NCI-H2029 (cell line): ENCODE measurements at places on chromosomes 4 and X.

GRCh38 chr4:66609014-66609413, 936.3 kb downstream of the CENPC start:
- no peak for DNase-seq

- DNase-seq, result no peak
Measured at GRCh38 chr4:174532445-174532844, 10.2 kb upstream of the HPGD start.

- DNase-seq, result no peak
Measured at GRCh38 chrX:130594453-130594916, 192.7 kb downstream of the RBMX2 start.

DNA sequence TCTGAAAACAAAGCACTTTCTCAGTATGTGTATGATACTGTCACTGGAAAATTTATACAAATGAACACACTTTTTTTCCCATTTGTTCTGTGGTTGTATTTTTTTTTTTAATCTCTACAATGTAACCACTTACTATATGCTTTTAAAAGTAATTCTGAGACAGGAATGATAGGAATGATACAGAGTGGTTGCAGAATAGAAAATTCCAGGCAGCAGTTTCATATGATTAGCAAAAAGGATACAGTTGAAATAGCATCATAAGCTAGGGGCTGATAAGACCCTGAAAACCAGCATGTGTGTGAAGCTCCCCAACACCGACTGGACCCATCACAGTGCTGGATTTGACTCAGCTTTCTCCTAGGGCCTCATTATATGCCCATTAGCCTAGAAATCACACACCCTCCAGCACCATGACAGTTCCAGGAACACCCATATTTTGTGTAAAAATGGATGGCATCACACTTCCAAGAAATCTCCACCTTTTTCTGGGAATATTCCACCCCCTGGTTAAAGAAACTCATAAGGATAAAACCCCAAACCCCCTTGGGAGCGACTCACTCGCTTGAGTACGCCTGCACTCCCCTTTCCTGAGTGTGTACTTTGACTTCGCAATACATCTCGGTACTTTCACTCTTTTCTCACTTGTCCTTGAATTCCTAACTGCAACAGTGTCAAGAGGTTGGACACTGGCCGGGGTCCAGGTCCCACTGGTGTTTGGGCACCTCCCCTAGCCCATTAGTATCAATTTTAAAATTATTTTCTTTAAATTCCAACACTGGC, 77.4 kb upstream of the AGA start:
- DNase-seq, result no peak

DNA sequence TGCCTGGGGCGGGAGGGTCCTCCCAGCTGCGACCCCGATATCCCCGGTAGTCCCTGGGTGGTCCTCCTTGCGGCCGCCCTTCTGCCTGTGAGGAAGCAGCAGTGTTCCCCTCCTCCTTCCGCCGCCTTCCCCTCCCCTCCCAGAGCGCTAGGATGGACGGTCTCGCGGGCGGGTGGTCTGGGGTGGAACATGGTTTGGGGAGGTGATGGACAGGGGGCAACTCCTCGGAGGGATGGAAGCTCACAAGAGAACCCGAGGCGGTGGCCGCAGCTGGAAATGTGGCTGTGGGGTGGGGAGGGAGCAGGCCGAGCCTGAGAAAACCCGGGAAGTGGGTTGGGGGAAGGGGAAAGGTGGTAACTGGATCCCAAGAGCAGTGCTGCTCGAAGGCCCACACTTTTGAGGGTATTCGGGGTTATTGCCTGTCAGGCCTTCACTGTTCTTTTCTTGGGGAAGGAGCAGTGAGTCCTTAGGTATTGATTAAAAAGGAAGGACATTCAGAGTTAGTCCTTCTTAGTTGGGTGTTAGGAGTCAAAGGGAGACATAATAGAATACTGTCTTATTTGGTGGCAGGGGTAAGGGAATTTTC, 581 bp downstream of the UBE2K start:
- DNase-seq, result peak; percentile 37

DNA sequence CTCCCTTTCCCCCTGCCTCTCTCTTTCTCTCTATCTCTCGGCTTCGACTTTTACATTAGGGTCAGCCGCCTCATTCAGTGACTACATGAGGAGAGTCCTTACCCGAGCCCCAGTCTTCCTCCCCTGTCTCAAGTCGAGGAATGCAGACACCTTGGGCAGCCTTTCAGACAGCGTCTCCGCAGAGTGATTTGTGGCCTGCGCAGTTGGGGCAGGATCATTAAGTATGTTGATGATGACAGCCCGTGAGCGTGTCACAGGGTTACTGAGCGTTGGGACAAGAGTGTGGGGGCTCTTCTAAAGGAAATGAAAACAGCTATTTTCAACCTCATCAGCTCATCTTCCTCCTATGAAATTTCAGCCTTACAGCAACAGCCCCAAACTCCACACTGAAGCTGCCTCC, 312.1 kb upstream of the GATB start:
- no peak for DNase-seq

DNA sequence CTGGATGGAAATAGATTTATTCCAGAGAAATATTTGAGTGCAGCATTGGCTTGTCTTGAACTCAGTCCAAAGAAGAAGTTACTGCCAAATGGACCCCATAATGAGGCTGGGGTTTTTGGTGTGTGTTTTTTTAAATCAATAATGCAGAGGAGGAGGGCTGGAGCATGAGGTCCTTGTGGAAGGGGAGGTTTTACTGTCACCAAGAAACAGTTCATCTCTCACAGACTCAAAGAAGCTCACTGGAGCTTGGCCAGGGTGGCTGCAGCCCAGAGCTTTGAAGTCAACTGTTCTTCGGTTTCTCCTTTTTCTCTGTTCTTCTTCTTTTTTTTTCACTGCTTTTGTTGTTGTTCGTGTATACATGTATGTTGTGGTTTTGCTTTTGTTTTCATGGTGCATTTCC, 377.7 kb downstream of the FBXW7 start:
- no peak for DNase-seq

GRCh38 chr4:163309466-163309865, 22.9 kb downstream of the NPY1R start:
- DNase-seq, result no peak
